ENCODE measurements at places on chromosomes 1 and 21. TPM values are rescaled to one million over a fixed set of nuclear protein-coding genes. Genes with fewer than 3 reads are reported as not detected.

DNA sequence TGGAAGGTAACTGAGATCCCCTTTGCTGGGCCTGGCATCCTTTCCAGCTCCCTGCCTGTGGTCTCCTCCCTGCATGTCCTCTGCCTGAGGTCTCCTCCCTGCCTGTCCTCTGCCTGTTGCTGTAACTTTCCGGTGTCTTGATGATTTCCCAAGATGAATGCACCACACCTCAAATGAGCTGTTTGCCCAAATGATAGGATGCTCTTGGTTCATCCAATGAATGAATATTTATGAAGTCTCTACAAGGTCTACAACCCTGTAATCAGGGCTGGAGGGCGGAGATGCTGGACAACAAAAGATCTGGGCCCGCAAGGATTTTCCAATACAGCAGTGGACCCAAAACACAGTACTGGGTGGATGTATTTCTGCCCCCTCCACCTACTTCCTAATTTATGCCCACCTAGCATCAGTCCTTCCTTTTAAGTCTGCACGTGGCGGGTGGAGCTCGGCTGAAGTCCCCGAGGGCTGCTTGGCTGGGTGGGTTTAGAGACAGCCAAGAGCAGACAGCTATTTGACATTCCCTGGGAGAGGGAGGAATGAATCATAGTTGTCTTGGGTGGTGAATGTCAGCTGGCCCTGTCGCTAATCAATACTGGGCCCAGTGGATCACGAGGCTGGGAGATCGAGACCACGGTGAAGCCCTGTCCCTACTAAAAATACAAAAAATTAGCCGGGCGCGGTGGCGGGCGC, 60.3 kb upstream of the GRHL3 start:
- no peak for DNase-seq

- no peak for DNase-seq
Observed at GRCh38 chr21:44903050-44903685, 17.5 kb downstream of the ITGB2 start.

DNA sequence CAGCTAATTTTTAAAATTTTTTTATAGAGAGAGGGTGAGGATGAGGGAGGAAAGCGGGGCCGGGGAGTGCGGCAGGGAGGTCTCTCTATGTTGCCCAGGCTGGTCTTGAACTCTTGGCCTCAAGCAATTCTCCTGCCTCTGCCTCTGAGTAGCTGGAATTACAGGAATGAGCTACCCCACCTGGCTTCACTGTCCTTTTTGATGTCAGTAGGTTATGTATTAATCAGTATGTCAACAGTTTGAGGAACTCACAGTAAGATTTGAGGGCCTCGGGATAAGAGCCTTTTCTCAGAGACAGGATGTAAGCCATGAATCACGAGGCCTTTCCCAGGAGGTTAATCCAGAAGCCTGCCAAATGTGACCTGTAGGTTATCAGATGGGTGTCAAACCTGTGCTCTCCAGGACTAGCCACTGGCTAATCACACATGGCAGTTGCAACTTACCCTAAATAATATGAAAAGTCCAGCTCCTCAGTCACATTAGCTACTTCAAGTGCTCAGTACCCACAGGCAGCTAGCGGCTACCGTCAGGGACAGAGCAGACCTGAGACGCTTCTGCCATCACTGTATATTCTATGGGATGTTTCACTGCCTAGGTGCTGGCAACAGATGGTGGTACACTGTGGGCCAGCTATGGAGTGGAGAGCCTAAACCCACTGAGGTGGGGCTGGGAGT, 33.1 kb downstream of the TRIM67 start:
- no peak for DNase-seq

DNA sequence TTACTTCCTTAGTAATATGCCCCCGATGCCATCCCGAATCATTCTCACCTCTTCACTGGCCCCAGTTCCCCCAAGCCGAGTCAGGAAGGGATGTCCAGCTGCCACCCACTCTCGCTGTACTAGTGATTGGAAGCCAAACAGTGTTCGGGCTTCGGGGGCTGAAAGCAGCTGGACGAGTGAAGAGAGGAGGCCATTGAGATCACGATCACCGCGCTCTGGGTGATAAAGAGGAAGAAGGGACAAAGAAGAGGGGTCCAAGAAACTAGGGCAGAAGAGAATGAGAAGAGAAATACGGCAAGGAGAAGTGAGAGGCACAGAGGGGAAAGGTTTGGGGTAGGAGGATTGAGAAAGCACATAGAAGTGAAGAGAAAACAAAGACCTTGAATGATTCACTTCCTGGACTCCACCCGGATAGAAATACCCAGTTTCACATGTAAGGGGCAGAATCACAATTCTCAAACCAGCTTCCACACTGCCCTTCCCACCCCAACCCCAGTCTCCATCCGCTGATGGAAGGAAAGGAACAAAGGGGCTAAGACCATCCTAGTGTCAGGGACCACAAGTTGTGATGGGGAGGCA, 3.7 kb upstream of the SF3B4 start:
- no peak for DNase-seq

GRCh38 chr1:220884109-220884980, 5.1 kb downstream of the HLX start:
- DNase-seq: no peak

GRCh38 chr21:17789069-17789468, 30.1 kb downstream of the C21orf91 start:
- DNase-seq: no peak

GRCh38 chr1:245842106-245842505, 665.0 kb downstream of the SMYD3 start:
- no peak for DNase-seq

- DNase-seq: no peak
Observed at GRCh38 chr1:161478985-161479384, 26.3 kb upstream of the FCGR2A start.

GRCh38 chr1:20185834-20186782, at the start of the genes PLA2G2C and UBXN10:
Gene PLA2G2C, minus strand, starts transcription at chr1:20186518. Its CDS starts 9,155 bp downstream, at chr1:20177363.
Gene UBXN10, plus strand, starts transcription at chr1:20186096. Its CDS starts 4,466 bp downstream, at chr1:20190562.
- DNase-seq: peak; percentile 28

DNA sequence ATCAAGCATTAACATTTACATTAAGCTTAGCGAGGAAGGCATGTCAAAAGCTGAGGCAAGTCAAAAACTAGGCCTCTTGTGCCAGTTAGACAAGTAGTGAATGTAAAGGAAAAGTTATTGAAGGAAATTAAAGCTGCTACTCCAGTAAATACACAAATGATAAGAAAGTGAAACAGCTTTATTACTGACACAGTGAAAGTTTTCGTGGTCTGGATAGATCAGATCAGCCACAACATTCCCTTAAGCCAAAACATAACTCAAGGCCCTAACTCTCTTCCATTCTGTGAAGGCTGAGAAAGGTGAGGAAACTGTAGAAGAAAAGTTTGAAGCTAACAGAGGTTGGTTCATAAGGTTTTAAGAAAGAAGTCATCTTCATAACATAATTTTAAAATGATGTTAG, 131.9 kb downstream of the VAV3 start:
- DNase-seq: no peak

- no peak for DNase-seq
Observed at GRCh38 chr1:50175719-50176639, 67.3 kb downstream of the ELAVL4 start.

DNA sequence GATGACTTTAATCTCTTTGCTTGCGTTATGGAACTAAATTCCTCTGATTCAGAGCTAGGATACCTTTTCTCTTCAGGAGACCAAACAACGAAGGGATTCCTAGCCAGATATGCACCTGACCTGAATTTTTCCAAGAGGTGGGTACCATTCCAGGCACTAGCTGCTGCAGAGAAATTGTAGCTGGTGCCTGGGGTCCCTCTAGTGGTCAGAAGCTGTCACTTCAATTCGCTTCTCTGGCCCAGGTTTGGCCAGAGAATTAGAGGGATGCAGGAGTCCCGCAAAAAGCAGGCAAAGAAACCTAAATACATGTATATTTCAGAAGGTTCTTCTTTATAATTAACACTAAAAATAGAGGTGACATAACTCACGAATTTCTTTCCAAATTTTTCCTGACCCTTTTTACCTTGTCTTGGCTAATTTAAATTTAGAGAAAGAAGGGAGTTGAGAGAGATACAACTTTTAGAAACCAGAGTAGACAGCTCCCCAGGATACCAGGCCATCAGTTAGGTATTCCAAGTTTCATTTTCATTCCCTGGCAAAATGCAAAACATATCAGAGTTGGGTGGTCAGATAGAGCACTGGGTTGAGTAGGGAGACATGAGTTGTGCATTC, 9.6 kb downstream of the ACKR1 start:
- peak; percentile 16 for DNase-seq

DNA sequence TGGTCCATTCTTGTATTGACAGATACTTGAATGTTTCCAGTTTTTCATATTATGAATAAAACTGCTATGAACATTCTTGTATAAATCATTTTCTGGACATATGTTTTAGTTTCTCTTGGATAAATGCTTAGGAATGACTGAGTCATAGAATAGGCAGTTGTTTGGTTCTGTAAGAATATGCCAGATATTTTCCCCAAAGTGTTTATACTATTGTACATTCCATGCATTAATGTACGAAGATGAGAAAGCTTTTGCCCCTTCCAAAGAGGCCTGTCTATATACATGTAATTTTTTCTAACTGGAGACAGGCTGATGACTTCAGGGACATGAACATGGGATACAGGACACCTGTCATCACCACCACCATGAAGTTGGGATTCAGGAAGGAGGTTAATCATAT, 11.3 kb downstream of the NBPF3 start:
- DNase-seq: no peak

GRCh38 chr1:222457513-222457912, 90.4 kb downstream of the HHIPL2 start:
- no peak for DNase-seq

DNA sequence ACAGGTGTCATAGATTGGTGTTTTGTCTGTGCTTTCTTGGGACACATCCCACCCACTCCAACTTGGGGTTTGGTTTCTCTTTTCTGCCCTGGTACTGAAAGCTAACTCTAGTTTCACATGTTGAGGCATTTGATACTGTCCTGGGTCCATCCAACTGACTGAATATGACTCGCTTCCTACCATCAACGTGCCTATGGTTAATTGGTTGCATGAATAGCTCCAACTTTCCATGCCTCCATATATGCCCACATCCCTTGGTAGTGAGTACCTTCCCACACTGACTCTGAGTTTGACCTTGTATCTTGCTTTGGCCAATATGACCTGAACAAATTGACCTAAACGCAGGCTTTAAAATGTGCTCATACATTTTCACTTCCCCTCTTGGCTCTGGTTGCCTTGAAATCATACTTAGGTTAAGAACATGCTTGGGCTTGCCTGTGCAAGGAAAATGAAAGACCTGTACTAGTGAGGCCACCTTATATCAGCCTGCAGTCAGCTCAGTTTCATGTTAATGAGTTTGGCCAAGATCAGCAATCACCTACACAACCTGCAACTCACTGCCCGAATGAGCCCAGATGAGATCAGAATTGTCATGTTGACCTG, 81.0 kb upstream of the KCNK2 start:
- no peak for DNase-seq

DNA sequence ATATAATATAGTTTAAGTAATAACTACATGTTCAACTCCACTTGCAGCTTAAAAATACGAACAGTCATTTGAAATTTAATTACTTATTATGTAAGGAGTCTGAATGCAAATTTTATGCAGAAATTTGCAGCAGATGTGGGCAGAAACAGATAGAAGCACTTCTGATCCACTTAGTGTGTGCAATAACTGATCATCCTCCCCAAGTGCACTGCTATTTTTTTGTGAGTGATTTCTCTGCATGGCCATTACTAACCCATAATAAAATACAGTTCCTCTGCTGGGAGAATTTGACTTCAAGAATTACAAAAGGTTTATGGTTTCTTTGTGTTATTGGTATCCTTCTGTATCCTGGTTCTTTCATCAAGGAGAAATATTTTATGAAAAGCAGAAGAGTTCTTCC, 611.5 kb upstream of the RGS18 start:
- DNase-seq: no peak

DNA sequence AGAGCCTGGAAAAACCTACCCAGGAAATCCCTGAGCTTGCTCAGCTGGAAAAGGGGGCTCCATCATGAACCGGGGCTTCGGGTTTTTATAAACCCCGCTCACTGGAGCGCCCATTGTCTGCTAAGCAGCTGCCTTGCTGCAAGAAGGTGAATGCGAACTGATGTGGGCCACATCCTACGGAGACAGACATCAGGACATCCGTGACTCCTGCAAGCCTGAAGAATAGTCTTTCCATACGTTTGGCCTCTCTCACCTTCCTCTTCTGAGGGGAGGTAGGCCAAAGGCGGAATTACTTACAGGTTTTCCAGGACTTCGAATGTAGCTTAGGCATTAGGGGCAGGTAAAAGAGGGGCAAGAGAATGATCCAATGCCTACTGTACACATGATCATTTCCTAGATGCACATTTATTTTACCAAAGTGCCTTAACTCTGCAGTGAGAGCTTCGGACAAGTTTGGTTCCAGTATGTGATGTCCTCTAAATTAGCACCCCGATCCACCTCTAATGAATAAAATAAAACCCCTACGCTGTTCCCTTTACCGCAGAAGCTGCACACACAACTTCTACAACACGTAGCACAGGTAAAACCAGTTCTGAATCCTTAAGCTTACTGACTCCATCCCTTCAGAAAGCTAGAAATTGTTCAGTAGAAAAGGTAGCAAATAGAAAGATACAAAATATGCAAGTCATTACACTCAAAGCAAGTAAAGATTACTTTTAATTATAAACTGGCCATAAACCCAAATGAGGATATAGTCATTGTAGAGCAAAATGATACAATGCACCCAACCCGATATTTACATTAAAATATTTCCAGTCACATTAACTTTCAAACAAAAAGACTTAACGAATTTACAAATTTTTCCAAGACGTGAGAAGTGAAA, 866 bp upstream of the SORT1 start:
- DNase-seq: no peak

DNA sequence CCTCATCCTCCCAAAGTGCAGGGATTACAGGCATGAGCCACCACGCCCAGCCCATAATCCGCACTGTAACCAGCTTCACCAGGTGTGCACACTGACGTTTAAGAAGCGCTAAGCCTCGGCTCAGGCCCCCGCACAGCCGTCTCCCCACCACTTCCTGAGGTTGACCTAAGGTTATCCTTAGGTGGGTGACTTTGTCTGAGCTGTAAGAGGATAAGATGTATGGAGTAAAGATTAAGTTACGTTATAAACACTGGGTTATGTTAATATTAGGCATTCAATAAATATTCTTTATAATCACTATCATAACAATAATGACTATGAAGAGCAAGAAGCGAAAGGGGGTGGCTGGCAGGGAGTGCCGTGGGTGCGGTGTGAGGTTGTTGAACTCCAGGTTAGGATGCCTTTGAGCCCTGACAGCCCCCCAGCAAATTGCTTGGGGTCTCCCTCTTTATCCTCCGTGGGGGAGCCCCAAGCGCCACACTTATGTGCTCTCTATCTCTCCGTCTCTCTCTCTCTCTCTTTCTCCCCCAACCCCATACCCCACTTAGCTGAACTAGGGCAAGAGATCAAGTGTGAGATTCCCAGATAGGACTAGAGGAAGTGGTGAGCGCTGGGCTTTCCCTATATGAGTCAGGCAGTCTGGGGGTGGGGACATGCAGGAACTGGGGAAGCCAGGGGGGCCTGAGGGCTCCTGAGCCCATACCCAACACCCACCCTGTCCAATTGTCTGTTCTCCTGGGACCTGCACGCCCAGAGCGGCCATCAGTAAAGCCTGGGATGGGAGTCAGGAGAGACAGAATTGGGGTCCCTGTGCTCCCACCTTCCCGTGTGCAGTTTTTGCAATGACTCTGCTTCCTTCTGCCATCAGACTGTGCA, 7.6 kb downstream of the EFHD2 start:
- DNase-seq: peak; percentile 78

The RIIAD1 gene
- total RNA-seq: not detected

The C1orf116 gene
- total RNA-seq: not detected

The USH2A gene
- not detected for total RNA-seq

The AQP10 gene
- total RNA-seq: not detected

The DDAH1 gene
- total RNA-seq: not detected

The ANGPTL3 gene
- total RNA-seq: not detected

The FTCD gene
- total RNA-seq: not detected

The NVL gene
- total RNA-seq: 41.6 TPM

The FBXO44 gene
- total RNA-seq: 16.0 TPM

The S100A2 gene
- total RNA-seq: 1.1 TPM

The ANKRD34A gene
- 6.9 TPM for total RNA-seq

The TRIM62 gene
- total RNA-seq: 5.0 TPM

The OR10J1 gene
- not detected for total RNA-seq

Data from CD8-positive, alpha-beta memory T cell (primary cell).